Tongue (tissue), 3 donors: ENCODE measurements at places on chromosomes 5 and 9. TPM values are rescaled to one million over a fixed set of nuclear protein-coding genes. Genes with fewer than 3 reads are reported as not detected.

- peak; percentile 87 for DNase-seq
These were observed 502 bp upstream of the CERCAM start for GRCh38 chr9:128420060-128420650.

- no peak for DNase-seq
These were observed 7.7 kb upstream of the GCNT4 start for GRCh38 chr5:75059912-75060545.

The RUSC2 gene
- 37.5 TPM for total RNA-seq

DNA sequence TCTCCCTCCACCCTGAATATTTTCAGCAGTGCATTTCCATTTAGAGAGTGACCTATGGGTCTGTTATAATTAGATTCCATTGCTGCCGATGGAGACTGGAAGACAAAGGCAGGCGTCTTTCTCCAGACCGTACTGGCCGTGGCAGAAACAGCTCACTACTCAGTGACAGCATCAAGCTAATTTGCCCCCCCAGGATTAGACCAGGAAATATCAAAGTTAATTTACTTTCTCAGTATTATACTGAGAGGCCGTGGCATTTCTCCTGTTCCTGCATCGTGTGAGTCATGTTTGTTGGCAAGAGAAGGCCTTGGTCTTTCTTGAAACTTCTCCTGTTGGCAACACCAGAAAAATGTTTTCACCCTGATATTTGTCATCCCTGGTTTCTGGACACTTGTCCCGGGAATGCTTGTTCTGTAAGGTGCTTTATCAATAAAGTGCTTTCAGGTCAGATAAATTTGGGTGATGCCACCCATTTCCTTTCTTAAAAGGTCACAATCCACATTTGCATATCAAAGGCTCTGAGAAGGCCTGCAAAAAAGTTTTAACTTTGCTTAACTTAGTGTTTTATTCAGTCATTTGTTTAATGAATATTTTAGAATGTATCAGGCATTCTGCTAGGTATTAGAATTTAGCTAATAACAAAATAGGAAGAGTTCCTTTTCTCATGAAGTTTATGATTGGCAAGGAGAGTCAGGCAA is 28.4 kb downstream of the SV2C start:
- DNase-seq: no peak

The AUH gene
- 43.8 TPM for total RNA-seq

GRCh38 chr9:38284039-38284575 is 108.4 kb upstream of the ALDH1B1 start:
- DNase-seq: no peak

- no peak for DNase-seq
These were observed 102.2 kb upstream of the IL7R start for GRCh38 chr5:35754481-35754880.

GRCh38 chr5:124658867-124659557 is 87.4 kb downstream of the ZNF608 start:
- no peak for DNase-seq

The SHISAL2B gene
- total RNA-seq: not detected

DNA sequence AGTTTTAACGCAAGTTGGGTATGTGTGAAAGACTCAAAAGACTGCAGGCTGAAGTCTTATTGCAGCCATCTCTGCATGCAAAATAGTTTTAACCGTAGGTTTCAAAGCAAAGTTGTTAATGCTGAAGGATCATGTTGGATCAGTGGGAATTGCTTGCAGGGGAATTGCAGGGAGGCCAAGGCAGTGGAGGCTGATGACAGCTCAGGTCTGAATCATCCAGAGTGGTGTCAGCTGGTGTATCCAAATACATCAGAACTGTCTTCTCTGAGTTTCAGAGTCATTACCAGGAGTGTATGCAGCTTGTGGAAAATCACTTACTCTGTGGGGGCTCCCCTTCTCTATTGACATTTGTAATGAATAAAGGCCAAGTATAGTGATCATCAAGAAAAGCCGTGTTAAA is 435.7 kb downstream of the SH3GL2 start:
- DNase-seq: no peak

The CMYA5 gene
- 739 TPM for total RNA-seq

- DNase-seq: no peak
These were observed 77.2 kb downstream of the MRPS30 start for GRCh38 chr5:44885903-44886302.

- no peak for DNase-seq
These were observed 133.1 kb upstream of the TBCA start for GRCh38 chr5:77909237-77909636.

The C5orf34 gene
- 4.4 TPM for total RNA-seq

DNA sequence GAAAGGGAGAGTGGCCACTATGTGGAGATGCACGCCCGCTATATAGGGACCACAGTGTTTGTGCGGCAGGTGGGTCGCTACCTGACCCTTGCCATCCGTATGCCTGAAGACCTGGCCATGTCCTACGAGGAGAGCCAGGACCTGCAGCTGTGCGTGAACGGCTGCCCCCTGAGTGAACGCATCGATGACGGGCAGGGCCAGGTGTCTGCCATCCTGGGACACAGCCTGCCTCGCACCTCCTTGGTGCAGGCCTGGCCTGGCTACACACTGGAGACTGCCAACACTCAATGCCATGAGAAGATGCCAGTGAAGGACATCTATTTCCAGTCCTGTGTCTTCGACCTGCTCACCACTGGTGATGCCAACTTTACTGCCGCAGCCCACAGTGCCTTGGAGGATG is 19.8 kb downstream of the RGMB start:
- peak; percentile 12 for DNase-seq

DNA sequence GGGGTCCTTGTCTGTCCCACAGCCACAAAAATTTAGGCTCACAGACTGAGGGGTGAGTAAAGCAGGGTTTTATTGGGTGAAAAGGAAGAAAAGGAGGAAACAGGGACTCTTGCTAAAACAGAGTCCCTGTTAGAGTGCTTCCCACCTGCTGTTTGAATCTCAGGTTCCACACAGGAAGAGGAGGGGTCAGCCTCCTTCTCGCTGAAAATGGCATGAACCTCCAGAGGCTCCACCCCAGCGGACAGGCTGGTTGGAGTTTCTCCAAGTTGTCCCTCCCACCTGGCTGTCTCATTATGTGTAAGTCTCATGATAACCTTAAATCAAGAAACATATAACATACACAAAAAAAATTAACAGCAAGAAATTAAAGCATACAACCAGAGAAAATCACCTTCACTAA is 28.3 kb upstream of the UHRF2 start:
- DNase-seq: no peak

The PCDHGB3 gene
- 5.7 TPM for total RNA-seq

DNA sequence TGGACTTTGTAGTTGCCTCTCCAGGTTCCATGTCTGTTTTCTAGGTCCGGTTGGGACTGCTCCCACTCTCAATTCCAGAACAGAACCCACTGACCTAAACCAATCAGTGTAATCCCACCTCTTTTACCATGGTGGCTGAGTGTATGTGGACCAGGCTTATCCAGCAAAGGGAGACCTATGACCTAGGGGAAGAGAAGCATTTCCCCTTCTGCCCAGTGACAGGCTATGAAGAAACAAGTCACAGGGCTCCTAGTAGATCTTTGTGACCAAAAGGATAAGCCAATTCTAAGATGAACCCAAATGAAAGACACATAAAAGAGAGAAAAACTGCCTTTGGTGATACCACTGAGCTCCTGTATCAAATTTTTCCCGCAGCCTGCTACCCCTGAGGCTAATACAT is 6.3 kb downstream of the NMRK1 start:
- DNase-seq: no peak

The HTR4 gene
- not detected for total RNA-seq

DNA sequence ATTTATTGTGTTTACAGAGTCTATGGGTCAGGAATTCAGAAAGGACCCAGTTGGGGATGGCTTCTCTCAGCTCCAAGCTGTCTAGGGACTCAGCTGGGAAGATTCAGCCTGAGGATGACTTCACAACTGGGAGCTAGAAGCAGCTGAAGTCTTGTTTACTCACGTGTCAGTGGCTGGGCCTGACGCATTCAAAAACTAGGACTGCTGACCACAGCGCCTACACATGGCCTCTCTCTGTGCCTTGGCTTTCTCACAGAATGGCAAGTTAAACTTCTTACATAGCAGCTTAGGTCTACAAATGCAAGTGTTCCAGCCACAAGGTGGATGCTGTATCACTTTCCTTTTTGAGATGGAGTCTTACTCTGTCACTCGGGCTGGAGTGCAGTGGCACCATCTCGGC is 16.3 kb upstream of the PPP2CA start:
- peak; percentile 21 for DNase-seq

The FRRS1L gene
- total RNA-seq: 4.7 TPM

DNA sequence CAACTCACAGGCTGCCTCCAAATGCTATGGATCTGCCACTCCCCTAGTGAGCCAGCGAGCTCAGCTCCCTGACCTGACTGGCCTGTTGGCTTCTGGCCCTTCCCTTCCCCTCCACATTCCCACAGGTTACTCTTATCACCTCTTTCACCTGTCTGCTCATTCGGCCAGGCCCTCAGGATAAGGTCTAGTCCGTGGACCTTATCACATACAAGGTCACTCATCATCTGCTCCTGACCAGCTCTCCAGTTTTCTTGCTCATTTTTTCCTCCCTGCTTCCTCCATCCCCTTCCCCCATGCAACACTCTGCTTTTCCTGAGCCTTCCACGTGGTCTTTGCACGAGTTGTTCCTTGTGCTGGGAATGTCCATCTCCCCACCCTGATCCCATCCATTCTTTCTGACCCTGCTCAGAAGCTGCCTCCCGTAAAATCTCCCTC is 25.9 kb upstream of the NDST1 start:
- DNase-seq: no peak

GRCh38 chr5:59238126-59238902 is 655.2 kb downstream of the PDE4D start:
- DNase-seq: no peak

DNA sequence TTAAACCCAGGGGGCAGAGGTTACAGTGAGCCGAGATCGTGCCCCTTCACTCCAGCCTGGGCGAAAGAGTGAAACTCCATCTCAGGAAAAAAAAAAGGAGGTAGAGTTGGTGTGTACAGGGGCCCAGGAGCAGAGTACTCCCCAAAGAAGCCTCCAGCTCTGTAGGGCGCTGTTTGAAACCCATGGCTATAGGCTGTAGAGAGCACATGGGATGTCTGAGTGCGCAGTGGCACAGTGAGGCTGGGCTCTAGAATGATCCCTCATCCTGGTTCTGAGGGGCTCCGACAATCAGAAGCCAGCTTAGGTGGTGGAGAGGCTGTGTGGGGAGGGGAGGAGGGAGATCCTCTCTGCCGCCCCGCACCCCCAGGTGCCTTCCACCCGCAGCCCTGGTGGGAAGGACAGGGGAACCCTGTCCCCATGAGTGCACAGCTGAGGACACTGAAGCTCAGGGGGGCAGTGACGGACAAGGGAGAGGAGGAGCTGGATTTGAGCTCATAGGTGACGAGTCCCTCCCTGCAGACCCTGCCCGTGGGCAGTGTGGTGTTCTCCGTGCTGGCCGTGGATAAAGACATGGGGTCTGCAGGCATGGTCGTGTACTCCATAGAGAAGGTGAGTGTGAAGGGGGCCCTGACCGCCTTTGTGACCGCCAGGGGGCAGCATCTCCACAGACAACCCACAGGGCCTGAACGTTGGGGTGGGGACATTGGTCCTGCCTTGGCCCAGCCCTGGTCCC is 24.6 kb downstream of the CDHR2 start:
- DNase-seq: peak; percentile 62

GRCh38 chr9:127033061-127033460 is 89.4 kb downstream of the ANGPTL2 start:
- no peak for DNase-seq

DNA sequence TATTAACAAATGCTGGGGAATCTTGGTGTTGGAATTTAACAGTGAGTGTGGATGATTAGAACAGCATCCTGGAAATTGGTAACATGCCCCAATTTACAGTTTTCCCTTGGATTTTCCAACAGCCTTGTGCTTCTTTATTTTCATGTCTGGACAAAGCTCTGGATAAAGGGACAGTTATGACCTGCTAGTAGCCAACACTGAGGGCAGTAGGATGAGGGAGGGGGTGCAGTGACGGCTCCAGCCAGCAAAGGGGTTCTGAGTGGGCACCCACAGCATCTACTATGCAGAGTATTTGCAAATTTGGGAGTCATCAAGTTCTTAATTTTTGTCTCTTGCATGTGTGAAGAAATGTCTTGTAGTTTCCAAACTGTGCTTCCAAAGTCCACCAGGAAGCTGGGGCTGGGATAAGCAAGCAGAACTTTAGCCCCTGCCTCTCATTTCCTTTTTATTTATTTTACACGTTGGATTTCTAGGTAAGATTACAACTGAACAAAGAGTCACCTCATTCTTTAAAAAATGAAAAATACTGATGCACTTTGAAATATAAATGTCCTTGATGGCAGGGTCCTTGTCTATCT is 63.0 kb upstream of the SELENOP start:
- DNase-seq: no peak

The NFIB gene
- 161 TPM for total RNA-seq

GRCh38 chr5:34550964-34551363 is 105.2 kb upstream of the RAI14 start:
- DNase-seq: no peak

GRCh38 chr5:88756953-88757352 is 126.0 kb downstream of the MEF2C start:
- no peak for DNase-seq

The EIF4E1B gene
- not detected for total RNA-seq

The IFNE gene
- not detected for total RNA-seq

The GDF9 gene
- 1.7 TPM for total RNA-seq

- DNase-seq: no peak
These were observed 4.3 kb upstream of the IFNK start for GRCh38 chr9:27519466-27520465.

The PRRT1B gene
- total RNA-seq: not detected

The SLC6A18 gene
- total RNA-seq: not detected

The PCDHGA8 gene
- 3.0 TPM for total RNA-seq

The LCN10 gene
- total RNA-seq: not detected

DNA sequence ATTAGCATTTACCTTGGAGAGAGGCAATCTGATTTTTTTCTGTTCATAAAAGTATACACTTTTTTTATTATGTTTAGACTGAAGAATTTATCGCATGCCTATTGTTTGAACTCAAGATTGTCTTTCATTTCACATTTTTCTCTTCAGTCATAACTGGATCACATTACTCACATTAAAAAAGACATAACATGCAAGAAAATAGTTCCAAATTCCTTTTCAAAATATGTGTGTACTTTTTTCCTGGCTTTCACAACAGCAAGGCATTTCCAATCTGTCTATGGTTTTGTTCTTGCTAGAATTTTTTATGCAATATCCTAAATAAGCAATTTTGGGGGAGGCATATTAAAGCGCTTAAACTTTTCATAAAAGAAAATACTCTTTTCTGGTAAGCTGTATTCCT is 21.2 kb downstream of the FTMT start:
- DNase-seq: peak; percentile 8
